A673 (cell line): ENCODE measurements at places on chromosomes 5 and 9.
A peak's percentile ranks its signal among the peaks of the same experiment; 100 is the strongest.

- DNase-seq = no peak
These were observed 247.7 kb downstream of the PJA2 start for GRCh38 chr5:109161914-109162683.

- no peak for DNase-seq
These were observed 199.3 kb downstream of the SGCD start for GRCh38 chr5:156526081-156526925.

DNA sequence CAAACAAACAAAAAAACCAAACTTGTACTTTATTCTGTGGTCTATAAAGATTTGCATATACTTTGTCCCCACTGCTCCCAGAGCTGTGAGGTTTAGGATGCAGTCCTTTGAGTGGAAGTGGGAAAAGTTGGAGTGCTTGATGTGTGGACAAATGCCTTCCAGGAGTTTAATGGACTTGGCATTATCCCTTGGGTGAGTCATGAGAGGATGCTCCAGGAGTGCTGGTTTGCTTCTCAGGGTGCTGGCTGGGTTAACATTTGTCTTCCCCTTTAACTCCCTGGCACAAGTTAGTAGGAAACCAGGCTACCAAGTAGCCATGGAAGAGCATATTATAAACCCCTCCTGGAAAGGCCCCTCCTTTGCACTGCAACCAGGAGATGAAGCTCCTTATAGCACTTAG lies 417.4 kb upstream of the RIOK2 start:
- DNase-seq = no peak

- no peak for DNase-seq
These were observed 70.1 kb upstream of the RAPGEF1 start for GRCh38 chr9:131809941-131810344.

DNA sequence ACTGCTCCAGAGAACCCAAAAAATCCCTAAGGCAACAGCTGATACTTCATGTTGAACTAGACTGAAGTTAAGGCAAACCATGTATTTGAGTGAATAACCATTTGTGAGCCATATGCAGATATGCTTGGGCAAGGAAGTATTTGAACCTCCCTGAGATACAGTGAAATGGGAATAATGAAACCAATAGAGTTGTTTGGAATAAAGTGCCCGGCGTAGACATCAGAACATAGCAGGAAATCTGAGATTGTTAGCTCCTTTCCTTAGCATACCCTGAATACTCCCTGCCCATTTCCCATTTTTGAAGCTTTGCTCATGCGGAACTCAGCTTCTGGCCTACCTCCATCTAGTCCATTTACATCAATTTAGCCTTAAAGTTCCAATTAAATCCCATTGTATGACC lies 611.9 kb downstream of the EFNA5 start:
- no peak for DNase-seq

- peak; percentile 36 for DNase-seq
These were observed 625 bp upstream of the UBLCP1 start for GRCh38 chr5:159262472-159262858.

DNA sequence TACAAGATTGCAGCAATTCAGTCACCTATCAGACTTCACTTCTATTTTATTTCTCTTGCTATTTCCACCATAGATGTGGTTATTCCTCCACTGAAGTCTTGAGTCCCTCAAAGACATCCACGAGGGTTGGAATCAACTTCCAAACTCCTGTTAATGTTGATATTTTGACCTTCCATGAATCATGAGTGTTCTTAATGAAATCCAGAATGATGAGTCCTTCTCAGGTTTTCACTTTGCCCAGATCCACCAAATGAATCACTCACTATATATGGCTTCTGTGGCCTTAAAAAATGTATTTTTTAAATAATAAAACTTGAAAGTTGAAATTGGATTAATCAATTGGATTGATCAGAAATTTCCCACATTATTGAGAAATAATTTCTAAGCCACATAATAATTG lies 1821.0 kb downstream of the EFNA5 start:
- DNase-seq = no peak

DNA sequence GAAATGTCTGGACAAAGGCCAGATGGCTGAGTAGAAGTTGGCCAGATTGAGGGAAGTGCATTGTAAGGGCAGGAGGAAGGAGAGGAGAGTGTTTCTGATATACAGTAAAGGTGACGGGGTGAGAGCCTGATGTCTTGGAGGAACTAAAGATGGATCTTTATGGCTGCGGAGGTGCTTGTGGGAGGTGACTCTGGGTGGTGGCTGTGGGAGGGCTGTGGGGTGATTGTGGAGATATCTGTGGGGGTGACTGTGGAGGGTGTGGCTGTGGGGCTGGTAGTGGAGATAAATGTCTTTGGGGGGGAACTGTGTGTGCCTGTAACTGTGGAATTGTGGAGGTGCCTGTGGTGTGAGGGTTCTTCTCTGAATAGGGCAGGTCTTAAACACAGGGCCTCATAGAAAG lies 121.4 kb downstream of the CMYA5 start:
- DNase-seq = no peak

- no peak for DNase-seq
These were observed 21.2 kb downstream of the OXCT1 start for GRCh38 chr5:41848983-41849382.

GRCh38 chr5:157546456-157547100 lies 29.0 kb downstream of the ADAM19 start:
- DNase-seq = no peak
